ENCODE measurements at places on chromosomes 1 and 21.

- DNase-seq: no peak
Measured at GRCh38 chr1:238099871-238100270, 209.1 kb upstream of the ZP4 start.

GRCh38 chr1:94783342-94784189, 36.6 kb upstream of the SLC44A3 start:
- DNase-seq: peak; percentile 78

DNA sequence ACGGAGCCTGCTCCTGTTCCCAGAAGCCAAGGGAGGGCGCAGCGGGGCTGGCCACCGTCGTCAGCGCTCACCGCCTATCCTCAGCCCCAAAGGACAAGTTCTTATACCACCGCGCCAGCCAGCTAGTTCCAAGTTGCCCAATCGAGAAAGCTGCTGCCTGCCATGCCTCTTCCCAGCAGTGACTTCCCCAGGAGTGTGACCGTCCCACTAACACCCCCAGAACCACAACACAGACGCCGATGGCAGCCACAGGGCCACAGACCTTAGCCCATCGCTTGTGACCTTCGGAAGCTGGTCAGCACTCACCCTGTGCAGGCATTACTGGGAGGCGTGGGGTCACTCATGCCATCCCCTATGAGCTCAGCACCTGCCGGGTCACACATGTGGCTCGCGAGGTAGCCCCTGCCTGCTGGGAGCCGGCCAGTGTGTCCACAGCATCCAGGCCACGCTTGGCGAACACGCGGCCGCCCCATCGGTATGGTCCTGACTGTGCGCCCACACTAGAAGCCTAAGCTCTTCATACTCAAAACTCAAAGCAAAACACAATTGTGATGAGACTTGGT, 20.1 kb downstream of the NADK start:
- DNase-seq: no peak

- no peak for DNase-seq
Measured at GRCh38 chr1:12480748-12481362, 137.2 kb downstream of the DHRS3 start.

DNA sequence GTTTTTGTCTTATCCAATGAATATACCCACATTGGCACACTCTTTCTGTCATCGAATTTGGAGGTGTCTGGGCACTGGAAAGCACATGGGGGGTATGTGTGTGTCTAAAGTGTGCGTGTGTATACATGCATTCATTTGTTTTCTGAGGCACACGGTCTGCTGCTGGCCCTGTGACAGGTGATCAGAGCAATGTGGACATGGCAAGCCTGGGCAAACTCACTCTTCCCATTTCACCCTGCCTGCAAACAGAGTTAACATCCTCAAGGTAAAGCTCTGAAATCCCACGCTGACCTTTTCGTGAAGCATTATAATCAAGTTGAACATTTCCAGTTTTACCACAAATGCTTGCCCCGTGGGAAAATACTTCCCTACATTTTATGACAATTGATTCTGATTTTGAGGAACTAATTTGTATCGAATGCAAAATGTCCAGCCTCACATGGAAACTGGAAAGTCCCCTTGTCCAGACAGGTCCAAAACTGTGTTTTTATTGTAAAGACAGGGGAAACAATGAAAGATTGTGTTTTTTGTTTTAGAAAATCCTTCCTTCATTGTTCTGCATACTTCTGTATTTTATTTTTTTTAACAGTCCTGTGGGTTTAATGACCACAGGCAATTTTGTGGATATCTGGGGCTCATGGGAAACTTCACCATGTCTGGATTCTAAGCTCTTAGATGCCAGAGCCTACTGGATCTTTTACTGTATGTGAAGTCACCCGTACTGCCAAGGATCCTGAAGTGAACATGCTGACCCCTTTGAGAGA, 160.9 kb downstream of the PBX1 start:
- no peak for DNase-seq

- no peak for DNase-seq
Measured at GRCh38 chr21:37459575-37459974, 93.0 kb downstream of the DYRK1A start.

- no peak for DNase-seq
Measured at GRCh38 chr1:218983848-218984247, 189.8 kb upstream of the LYPLAL1 start.

GRCh38 chr1:209766051-209766450, 10.2 kb downstream of the TRAF3IP3 start:
- no peak for DNase-seq

GRCh38 chr1:41851589-41851988, 67.1 kb downstream of the HIVEP3 start:
- peak; percentile 60 for DNase-seq

- no peak for DNase-seq
Measured at GRCh38 chr1:246564839-246565750, 966 bp downstream of the TFB2M start.

DNA sequence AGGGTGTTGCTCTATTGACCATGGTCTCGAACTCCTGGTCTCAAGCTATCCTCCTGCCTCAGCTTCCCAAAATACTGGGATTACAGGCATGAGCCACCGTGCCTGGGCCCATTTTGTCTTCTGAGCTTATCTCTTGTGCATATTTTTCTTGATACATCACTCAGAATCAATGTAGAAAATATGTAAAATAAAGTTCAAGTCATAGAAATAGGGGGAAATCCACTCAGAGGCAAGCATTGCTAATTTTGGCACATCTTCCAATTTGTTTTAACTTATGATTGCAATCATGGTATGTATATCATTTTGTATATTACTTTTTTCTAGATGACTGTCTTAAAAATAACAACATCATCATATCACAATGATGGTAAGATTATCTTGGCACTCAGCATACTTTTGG, 21.6 kb downstream of the RIT1 start:
- no peak for DNase-seq

DNA sequence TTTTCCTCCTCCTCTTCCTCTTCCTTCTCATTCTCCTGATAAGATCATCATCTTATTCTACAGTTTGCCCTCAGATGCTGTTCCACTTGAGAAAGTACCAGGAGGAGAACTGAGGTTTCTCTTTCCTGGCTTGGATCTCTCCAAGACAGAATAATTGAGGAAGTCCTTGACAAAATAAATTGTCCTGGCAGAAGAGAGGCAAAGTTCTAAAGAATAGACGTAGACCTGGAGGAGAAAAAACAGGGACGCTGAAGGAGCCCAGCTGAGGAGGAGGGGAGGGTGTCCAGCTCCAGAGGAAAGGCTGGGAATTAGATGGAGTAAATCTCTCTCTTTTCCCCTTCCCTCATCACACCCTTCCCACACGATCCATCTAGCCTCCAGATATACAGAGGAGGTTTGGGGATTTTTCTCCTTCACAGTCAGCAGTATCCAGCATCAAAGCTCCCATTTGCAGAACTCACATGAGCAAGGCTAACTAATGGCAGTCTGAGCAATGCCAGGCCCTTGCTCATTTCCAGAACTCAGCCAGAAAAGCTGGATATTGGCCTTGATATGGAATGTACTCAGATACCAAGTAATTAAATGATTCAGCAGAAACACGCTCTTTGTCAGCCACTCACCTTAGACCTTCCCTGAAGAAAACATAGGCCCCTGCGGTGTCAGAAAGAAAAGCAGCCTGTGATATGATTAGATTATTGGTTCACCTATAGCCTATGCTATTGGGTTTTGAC, 5.1 kb upstream of the GNG12 start:
- no peak for DNase-seq

- DNase-seq: peak; percentile 52
Measured at GRCh38 chr1:245091171-245091621, 63.6 kb upstream of the KIF26B start.

GRCh38 chr1:33762962-33763361, 100.9 kb upstream of the HMGB4 start:
- no peak for DNase-seq

DNA sequence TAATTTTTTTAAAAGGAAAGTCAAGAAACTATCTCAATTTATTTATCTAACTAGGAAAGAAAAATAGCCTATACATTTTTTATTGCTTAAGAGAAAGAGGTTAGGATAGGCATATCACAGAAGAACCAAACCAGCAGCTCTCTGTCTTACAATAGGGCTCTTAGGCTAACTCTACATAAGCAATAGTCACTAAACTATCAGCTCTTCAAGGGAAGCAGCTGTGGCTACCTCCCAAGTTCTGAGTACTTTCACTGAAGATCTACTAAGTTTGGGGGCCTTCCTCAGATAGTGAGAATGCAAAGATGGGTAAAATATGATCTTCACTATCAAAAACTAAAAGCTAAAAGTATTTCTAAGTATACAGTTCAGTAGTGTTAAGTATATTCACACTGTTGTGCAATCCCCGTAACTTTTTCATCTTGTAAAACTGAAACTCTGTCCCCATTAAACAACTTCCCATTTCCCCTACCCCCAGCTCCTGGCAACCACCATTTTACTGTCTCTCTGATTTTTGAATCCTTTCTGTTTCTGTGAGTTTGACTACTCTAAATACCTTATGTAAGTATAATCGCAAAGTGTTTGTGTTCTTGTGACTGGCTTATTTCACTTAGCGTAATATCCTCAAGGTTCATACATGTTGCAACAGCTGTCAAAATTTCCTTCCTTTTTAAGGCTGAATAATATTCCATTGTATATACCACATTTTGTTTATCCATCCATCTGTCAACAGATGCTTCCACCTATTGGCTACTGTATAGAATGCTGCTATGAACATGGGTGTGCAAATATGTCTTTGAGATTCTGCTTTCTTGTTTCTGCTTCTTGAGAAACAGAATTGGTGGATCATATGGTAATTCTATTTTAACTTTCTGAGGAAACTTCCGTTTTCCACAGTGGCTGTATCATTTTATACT, 73.3 kb downstream of the ACBD6 start:
- no peak for DNase-seq

DNA sequence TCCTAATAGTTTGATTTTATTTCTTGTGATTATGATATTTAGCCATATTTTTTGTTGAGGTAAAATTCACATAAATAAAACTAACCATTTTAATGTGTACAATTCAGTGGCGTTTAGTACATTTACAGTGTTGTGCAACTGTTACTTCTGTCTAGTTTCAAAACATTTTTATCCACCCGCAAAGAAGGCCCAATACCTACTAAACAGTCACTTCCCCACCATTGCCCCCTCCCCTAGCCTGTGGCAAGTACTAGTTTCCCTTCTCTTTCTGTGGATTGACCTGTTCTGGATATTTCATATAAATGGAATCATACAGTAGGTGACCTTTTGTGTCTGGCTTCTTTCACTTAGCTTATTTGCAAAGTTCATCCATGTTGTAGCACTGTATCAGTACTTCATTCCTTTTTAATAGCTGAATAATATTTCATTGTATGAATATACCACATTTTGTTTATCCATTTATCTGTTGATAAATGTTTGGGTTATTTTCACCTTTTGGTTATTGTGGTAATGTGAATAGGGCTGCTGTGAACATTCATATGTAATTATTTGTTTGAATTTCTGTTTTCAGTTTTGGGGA, 4.1 kb downstream of the FLVCR1 start:
- DNase-seq: no peak

DNA sequence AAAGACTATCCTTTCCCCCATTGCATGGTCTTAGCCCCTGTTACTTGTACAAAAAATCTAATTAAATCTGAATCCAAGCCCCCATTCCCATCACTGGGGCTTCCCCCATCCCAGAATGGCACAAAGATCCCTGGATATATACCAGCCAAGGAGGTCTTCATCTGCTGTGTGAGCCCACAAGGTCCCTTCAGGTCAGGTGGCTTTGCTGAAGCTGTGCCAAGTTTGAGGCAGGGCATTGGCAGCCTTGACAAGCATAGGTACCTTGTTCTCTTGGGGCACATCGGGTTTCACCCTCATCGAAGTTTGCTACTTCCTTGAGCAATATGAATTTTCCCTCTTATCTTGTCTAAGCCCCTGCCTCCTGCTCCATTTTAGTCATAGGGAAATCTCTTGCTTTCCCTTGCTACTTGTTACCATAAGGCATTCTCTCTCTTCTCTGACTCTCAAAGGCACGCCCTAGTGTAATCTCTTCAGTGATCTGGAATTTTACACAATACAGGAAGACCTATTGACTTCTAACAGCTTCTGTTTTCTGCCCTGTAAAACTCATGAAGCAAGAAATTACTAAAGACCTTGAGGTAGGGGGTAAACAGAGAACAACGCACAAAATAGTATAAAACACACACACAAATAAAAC, 71.4 kb upstream of the COG2 start:
- no peak for DNase-seq

DNA sequence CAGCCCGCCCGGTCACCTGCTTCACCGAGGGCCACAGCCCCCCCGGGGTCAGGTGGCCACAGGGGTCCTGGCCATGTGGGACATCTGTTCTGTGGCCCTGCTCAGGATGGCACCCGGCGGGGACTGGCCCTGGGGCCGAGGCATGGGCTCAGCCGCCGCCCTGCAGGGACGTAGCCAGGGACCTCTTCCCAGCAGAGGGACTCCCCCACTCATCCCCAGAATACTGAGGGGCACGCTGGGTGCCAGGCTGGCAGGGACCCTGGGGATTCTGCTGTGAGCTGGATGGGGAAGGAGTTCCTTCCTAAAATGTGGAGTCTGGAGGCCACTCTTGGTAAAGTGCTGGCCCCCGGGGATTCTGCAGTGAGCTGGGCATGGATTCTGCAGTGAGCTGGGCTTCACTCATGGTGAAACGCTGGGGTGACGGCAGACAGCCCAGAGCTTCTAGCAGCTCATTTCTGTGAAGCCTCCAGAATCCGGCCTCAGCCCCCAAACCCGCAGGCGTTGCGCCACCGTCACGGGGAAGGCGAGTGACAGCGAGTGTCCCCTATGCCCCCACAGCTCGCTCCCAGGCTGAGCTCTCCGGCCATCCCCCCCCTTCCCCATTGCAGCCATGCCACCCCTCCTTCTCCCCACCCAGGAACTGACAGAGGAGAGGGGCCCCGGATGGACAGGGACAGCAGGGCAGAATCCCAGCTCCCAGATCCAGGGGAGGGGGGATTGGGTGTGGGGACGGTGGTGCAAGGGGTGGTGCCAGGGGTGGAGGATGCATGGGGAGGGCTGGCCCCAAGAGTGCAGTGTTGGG, 1.4 kb downstream of the ITGB2 start:
- no peak for DNase-seq

DNA sequence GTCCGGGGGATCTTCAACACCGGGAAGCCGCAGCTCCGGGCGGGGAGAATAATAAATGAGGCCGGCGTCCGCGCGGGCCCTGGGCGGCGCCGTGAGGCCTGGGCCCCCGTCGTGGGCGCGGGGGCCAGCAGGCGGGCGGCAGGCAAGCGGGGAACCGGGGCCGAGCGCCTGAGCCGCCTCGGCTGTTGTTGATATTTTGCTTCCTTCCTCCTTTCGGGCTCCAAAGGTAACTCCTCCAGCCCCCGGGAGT, at the start of gene MEF2D:
Gene MEF2D, minus strand, starts transcription at position 233 of the 250 bp plus-strand sequence. CDS start 17,483 bp downstream, outside the sequence.
- DNase-seq: no peak

DNA sequence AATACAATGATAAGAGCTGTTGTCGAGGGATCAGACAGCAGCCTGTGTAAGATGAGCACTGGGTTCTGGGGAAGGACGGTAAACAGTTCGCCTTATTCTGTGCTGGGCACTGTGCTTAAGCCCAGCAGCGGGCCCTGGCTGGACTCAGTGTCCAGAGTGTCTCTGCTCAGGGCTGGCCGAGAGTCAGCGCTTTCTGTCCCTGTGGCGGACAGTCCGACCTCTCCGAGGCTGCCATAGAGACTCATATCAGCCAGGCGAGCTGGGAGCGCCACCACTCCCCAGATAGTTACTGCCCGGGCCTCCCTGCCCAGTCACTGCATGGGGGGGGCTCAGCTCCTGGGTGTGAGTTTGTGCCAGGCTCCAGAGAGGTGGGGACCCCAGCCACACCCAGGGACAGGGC, 14.7 kb upstream of the NPHP4 start:
- no peak for DNase-seq
